CD4-positive, alpha-beta T cell treated with Interferon gamma for 1 hour (primary cell): ENCODE measurements at places on chromosomes 13 and 19.

DNA sequence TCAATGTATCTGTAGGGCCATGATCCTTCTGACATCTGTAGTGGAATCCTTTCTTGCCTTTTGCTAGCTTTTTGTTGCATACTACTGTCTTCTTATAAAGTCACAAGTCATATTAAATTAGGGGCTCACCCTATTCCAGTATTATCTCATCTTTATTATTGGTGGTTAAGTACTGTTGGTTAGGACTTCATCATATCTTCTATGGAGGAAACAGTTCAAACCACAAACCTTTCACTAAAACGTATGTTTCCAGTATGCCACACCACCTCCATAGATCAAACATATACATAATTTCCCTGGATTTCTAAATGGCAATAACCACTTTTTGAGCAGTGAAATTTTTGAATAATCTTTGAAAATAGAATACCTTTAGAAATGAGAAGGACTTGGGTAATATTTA lies 62.8 kb upstream of the PCDH9 start:
- no peak for DNase-seq

DNA sequence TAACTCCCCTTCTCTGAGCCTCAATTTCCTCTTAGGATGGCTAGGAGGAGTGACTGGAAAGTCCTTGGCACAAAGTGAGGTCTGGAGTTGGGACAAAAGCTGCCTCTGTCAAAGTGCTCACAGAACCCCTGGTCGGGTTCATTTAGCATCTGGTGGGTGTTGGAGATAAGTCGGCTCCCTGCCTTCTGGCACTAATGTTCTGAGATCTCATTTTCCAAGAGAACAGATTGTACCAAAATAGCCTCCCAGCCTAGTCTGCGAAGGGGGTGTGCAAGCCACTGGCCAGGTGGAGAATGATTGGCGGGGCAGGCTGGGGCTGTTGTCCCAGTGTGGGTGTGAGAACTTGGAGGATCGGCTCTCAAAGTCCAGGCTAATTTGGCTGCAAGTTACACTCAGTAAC lies 20.7 kb upstream of the NWD1 start:
- no peak for DNase-seq

- DNase-seq, result no peak
Measured at GRCh38 chr19:7932930-7933300, 7.0 kb upstream of the CTXN1 start.

DNA sequence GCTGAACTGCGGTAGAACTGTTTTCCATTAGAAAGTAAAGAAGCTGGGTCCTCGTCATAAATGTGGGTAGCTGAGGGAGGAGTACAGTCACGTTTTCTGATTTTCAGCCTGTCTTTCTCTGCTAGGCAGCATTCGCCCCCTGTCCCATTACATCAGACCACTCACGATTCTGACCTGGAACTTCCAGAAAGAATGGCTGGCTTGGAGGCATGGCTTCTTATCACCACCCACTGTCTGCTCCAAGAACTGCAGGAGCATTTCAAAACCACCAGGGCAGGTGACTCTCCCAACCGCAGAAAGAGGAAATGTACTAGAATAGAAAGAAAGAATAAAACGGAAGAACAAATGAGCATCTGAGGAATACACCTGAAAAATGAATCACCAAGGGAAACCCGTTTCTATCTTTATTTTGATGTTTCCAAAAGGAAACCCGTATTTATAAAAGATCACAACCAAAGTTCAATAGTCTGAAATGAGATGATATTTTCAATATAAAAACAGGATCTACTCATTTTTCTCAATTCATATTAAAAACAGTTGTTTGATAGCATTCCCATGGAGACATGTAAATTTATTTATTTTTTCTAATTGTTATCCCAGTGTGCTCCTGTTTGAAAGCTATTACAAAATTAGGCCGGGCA lies 22.1 kb upstream of the POMP start:
- peak; percentile 56 for DNase-seq

DNA sequence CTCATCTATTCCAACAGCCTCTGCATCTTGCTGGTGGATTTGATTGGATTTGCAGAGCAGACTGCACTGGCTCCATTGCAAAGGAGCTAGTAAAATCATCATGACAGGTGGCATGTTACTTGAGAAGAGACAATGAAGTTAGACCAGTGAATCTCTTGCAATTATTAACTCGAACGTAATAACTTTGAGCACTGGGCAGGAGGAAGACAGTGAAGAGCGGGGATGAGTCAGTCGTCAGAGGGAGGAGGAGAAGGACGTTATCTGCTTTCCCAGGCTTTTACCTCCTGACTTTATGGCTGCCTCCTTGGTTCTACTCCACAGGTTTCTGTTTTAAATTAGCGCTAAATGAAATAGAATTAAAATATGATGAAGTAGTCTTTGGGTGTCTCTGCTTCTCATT lies 257.8 kb upstream of the IPO5 start:
- DNase-seq, result no peak

DNA sequence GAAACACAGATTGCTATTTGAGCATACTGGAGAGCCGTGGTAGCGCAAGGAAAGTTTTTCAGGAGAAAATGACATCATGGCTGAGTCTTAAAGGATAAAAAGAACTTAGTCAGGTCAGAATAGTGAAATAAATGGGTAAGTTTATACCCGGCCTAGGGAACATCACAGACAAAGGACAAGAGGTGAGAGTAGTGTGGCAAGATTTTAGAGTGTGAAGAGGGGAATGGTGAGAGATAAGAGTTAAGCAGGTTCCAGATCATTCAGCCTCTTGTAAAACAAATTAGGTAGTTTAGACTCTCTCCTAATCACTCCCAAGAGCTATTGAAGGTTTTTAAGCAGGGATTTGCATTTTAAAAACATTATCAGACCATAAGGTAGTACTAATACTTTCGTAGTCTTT lies 116.0 kb upstream of the MAB21L1 start:
- no peak for DNase-seq

- no peak for DNase-seq
Measured at GRCh38 chr13:109228211-109228610, 558.2 kb downstream of the IRS2 start.

- peak; percentile 88 for DNase-seq
Measured at GRCh38 chr19:17847538-17848366, at the start of gene JAK3. TSS of gene JAK3 (minus strand) at chr19:17847982. CDS start at chr19:17844417, 3,565 bp downstream.

DNA sequence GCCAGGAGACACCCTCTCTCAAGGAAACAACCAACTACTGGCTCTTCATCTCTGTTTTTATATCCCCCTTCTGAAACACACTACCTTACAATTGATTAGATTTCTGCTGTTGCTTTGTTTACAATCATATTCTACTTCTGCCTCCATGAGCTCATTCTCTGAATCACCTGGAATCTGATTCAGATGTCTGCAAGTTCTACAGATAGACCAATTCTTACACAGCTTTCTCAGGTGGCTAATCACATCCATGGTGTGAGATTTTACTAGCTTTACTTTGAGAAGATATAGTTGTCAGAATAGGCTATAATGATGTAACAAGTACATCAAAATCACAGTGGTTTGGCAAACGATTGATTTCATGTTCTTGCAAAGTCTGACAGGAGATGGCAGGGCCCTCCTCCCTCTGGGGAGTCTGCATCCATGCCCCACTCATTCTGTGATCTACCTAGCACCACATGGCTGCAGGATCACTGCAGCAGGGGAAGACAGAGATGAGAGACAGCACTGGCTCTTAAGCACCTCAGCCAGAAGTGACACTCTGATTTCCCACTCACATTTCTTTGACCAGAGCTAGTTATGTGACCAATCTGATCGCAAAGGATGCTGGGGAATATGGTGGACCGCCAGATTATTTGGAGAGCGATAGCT lies 243.7 kb downstream of the FOXO1 start:
- no peak for DNase-seq

DNA sequence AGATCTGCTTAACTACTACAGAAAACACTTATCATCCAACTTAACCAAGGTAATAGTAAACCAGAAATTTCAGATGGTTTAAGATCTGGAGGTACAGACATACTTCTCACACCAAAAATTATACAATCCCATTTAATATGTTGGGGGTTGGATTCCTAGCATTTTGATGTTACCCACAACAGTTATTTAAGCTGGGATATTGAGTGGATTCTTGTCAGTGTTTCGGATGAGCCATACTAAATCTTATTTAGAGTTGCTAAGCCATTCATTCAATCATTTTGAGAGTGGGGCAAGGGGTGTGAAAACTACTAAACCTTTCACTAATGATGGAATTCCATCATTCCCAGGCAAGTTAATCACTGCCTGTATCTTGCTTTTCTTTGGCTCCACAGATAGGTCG lies 40.6 kb downstream of the KATNAL1 start:
- no peak for DNase-seq

GRCh38 chr13:25268561-25268960 lies 18.7 kb downstream of the MTMR6 start:
- DNase-seq, result no peak

GRCh38 chr19:58387338-58388174 lies 487 bp downstream of the RPS5 start:
- no peak for DNase-seq

GRCh38 chr19:39727070-39727800 lies 10.6 kb downstream of the CLC start:
- DNase-seq, result no peak

GRCh38 chr13:76014406-76015318 lies 378.5 kb downstream of the LMO7 start:
- no peak for DNase-seq

- DNase-seq, result no peak
Measured at GRCh38 chr19:14112051-14112808, 5.3 kb downstream of the PRKACA start.

- no peak for DNase-seq
Measured at GRCh38 chr13:80428349-80429096, 87.6 kb upstream of the SPRY2 start.

- DNase-seq, result peak; percentile 87
Measured at GRCh38 chr19:18373892-18374629, 11.9 kb upstream of the GDF15 start.

DNA sequence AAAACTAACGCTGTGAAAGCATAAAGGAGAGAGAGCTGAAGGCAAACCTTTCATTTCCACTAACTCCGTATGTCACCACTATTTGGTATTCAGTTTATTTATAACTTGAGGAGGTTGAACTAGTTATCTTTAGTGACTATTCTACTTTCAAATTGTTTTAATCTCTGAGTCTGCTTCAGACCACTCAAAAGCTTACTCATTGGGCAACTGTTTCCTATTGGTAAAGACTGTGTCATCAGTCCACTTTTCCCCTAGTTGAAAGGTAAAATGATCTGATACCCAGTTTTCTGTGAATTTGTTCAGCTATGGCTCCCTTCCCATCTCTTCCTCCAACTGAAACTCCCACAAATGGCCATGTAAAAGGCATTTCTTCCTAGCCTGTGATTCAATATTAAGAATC lies 39.1 kb downstream of the TEX26 start:
- no peak for DNase-seq

- peak; percentile 97 for DNase-seq
Measured at GRCh38 chr19:46634045-46634655, 1.9 kb downstream of the GNG8 start.

- peak; percentile 43 for DNase-seq
Measured at GRCh38 chr19:49453757-49454240, 774 bp downstream of the ALDH16A1 start.

DNA sequence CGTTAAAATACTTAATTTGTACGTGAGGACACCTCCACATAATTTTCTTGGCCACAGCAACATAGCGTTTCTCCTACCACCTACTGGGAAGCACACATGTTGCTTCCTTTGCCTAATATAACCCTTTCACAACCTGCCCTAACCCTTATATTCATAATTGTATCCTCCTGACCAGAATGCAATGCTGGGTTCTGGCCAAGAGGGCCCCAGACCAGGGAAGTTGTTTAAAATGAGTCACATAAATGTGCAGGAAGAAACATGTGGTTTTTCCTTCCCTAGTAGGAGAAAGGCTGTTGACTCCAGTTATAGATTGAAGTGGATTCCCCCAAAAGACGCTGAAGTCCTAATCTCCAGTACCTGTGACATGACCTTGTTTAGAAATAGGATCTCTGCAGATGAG lies 187.3 kb downstream of the NUFIP1 start:
- DNase-seq, result no peak

- no peak for DNase-seq
Measured at GRCh38 chr13:40230833-40231266, 435.6 kb downstream of the FOXO1 start.

DNA sequence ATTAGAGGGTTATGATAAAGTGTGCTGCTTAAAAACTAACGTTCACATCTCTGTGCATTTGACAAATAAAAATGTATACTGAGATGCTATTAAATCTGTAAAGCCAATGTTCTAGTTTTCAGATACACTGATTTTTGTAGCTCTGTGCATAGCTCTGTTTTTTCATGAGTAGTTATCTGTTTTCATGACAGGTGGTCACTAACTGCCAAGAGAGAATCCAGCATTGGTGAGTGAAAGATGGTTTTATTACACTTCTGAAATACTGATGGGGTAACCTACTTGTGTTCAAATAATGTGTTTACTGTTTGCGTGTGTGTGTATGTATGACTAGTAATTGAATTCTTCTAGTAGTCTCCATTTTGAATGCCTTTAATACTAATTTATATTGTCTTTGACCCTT lies 29.0 kb downstream of the URI1 start:
- DNase-seq, result no peak

- DNase-seq, result no peak
Measured at GRCh38 chr13:105377452-105377851, 1158.0 kb downstream of the EFNB2 start.

DNA sequence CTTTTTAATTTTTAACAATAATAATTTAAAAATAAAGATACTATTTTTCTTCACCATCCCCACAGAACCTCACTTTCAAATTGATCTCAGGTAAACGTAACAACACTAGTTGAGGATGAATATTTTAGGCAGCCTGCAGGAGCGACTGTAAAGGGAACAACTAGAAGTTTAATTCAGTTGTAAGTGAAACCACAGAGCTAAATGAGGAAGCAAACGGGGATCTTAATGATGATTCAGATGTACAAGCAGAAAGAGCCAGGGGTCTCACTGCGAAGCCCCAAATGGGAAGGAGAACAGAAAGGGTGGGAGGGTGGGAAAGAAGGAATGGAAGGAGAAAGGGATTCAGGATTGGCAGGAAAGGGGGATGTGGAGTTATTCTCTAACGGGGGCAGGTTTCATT lies 54.6 kb upstream of the RAP2A start:
- DNase-seq, result no peak

- no peak for DNase-seq
Measured at GRCh38 chr13:111115061-111115964, at the start of gene ARHGEF7. TSS of gene ARHGEF7 (plus strand) at chr13:111115310. CDS start at chr13:111115527, 217 bp downstream.

DNA sequence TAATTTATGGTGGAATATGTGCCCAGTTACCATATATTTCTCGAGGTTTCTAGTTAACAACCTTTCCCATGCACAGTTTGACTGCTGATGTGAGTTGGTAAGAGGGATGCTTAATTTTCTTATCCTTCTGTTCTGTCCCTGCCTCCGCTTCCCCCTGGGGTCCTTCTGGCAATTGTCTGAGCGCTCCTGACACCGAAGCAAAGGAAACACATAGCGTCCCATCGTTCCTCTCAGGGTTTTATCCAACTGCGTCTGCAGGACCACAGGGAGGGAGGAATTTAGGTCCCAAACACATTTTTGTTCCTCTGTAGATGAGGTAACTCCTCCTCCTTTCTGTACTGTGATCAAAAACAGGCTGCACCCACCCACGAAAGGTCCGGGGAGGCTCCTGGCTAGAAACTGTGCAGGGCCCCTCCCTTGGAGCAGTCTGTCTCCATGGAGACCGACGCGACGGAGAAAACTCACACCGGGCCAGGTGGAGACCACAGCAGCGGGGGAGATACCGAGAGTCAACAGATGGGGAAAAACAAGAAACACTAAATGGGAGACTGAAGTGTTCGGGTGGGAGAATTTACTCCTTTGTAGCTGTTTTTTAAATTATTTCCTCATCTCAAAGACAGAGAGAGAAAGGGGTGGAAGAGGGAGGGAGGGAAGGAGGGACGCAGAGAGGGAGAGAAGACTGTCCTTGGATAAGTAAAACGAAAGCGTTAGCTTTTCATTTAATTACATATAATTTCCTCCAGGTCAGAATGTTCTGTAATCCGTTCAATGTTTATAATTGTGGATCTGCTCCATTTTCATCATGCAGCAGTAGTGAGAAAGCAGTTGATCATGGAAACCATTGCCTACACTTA lies 191.8 kb upstream of the NBEA start:
- no peak for DNase-seq
